Epithelial cell of prostate (primary cell): ENCODE measurements at places on chromosomes 5 and 9.

- peak; percentile 59 for DNase-seq
Observed at GRCh38 chr9:110031511-110032173, 176.3 kb downstream of the C9orf152 start.

DNA sequence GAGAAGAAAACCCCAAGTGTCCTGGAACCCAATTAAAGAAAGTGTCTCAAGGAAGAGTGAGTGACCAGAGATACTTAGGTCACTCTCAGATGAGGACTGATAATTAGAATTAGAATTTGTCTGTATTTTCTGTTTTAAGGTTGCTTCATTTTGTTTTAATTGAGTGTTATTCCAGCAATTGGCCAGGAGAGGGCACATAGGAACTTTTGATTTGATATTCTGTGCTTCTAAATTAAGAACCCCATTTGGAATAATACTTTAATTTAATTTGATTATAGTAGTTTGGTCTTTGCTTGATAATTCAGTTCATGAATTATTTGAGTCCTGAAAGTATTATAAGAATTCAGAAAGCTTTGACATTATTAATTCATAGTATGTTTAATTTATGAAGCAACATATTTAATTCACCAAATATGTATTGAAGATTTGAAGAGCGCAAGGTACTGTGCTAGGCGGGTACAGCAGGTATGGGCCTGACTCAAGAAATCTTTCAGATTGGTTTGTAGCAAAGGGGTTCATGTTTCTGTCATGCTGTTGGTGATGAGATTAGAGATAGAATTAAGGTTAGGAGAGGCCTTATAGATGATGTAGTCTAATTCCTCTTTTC, 4.9 kb downstream of the MRPL22 start:
- no peak for DNase-seq

- DNase-seq, result no peak
Observed at GRCh38 chr5:174418809-174419539, 305.4 kb upstream of the MSX2 start.

DNA sequence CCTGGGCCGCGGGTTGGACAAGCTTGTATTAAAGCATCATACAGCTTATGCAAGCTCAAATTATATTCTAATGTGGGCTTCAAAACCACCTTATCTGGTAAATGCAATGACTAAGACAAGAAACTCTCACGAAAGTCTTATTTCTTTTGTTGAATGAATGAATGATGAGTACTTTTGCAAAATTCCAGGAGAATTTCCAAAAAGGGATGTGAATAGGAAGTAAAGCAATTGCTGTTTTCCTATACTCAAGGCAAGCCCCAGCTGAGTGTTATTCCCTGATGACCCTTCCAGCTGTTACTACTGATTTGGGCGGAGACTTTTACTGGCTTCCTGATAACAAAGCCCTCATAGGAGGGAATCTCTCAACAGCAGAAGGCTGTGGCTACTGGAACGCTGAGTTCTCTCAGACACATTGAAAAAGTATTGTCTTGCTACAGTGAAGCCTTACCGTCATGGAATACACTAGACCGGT, 162.8 kb downstream of the SREK1 start:
- no peak for DNase-seq

DNA sequence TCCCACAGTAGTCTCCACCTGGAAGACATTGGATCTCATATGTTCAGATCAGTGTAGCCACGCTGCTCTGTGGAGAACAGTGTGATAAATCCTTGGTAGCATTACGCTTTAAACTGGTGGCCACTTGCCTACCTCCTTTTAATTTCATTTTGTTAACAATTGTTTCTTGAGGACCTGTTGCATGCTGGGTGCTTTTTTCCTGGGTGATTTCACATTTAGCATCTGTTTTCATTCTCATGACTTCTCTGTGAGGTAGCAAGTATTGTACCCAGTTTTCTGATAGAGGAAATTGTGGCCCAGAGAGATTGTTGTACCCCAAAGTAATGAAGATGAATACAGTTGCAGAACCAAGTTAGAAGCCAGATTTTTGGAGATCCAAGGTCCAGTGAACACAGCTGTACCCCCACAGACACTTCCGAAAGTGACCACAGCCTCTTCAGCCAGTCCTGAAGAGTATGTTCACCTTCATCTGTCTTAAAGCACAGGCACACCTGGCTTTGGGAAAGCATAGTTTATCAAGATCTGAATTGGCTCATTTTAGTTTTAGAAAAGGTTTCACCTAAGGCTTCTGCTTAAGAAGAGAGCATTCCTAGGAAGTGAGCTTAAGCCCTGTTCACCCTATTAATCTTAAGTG, 75.2 kb downstream of the F2RL2 start:
- DNase-seq, result no peak

DNA sequence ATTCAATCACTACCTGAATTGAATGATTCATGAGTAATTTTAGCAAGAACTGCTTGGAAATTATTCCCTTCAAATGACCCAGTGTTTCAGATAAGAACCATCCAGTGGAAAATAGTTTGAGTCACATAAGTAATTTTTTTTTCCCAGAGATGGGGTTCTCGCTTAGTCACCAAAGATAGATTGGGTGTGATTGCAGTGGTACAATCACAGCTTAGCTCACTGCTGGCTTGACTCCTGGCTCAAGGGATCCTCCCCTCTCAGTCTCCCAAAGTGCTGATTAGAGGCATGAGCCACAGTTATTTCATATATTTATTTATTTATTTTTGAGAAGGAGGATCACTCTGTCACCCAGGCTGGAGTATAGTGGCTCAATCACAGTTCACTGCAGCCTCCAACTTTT, 574.5 kb upstream of the ARRDC3 start:
- no peak for DNase-seq

- DNase-seq, result no peak
Observed at GRCh38 chr5:154342963-154343362, 102.8 kb upstream of the SAP30L start.

DNA sequence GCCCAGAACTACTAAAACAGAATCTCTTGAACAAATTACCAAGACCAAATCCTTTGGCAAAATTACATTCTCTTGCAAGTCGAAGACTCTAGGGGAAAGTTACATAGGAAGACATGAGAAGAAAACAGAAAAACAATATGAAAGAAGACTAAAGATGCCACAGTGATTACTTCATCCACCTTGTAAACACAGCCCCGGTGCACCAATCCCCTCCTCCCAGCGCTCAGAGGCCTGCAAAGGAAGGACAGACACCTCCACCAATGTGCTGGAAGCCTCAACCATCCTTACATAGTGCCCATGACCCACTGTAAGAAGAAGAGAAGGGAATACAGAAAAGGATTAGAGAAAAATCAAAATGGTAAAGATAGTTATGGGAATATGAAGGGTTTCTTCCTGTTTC, 218.5 kb downstream of the SPOCK1 start:
- DNase-seq, result no peak

DNA sequence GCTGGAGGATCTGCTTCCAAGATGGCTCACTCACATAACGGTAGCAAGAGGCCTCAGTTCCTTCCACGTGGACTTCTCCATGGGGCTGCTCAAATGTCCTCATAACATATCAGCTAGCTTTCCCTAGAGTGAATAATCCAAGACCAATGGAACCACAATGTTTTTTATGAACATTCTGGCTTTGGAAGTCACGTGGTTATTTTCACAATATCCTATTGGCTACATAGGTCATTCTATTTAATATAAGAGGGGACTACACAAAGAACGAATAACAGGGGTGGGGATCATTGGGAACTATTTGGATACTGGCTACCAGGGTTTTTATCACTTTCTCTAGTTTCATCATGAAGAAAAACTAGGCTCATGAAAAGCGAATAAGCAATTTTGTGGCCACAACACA, 81.4 kb downstream of the ZNF622 start:
- no peak for DNase-seq
